Hematopoietic multipotent progenitor cell treated with erythropoietin and hydrocortisone succinate and interleukin-3 and kit ligand, for 8 days (in vitro differentiated cells): ENCODE measurements at places on chromosomes 12 and 14.

- no peak for DNase-seq
Observed at GRCh38 chr14:94970941-94971730, 186.2 kb downstream of the DICER1 start.

GRCh38 chr12:110338754-110339153, 57.7 kb downstream of the ATP2A2 start:
- DNase-seq: peak; percentile 29

GRCh38 chr12:61111218-61111617, 1149.0 kb upstream of the USP15 start:
- no peak for DNase-seq

DNA sequence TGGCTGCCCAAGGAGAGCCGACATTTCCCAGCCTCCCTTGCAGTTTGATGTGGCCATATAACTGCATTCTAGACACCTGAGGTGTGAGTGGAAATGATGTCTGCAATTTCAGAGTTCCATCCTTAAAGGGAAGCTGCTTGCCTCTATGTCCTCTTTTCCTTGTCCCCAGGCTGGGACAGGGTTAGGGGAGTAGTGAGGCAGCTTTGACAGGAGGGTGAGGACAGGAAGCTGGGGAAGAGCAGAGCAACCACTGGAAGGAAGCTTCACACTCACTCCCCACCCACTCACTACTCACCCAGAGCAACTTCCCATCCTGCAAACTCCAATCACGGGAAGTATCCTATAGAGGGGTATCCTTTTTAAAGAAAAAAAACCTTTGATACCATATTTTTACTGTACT, 28.9 kb upstream of the LTA4H start:
- no peak for DNase-seq

- no peak for DNase-seq
Observed at GRCh38 chr12:57576613-57577160, 14.3 kb upstream of the PIP4K2C start.

DNA sequence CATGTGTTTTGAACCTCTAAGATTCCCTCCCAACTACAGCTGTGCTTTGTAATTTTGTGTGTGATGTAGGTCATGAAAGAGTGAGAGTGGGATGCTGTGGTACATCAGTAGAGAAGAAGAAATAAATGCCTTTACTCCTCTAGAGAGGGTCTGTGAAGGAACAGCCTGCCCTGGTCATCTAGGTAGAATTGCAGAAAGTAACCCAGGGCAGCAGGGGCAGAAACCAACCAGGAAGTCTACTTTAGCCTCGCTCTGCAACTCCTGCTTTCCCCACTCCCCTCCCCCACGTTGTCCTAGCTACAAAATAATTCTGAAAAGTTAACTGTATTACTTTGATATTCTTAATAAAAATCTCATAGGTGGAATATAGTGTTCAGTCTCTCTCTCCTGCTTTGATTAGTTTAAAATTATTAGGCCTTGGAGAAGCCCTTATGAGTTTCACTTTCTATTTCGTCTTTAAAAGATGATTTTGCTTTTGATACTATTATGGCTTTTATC, 7.5 kb downstream of the TBK1 start:
- DNase-seq: no peak

- no peak for DNase-seq
Observed at GRCh38 chr12:74563927-74564326, 26.3 kb downstream of the ATXN7L3B start.

- peak; percentile 9 for DNase-seq
Observed at GRCh38 chr14:29536886-29537511, 390.6 kb downstream of the PRKD1 start.

DNA sequence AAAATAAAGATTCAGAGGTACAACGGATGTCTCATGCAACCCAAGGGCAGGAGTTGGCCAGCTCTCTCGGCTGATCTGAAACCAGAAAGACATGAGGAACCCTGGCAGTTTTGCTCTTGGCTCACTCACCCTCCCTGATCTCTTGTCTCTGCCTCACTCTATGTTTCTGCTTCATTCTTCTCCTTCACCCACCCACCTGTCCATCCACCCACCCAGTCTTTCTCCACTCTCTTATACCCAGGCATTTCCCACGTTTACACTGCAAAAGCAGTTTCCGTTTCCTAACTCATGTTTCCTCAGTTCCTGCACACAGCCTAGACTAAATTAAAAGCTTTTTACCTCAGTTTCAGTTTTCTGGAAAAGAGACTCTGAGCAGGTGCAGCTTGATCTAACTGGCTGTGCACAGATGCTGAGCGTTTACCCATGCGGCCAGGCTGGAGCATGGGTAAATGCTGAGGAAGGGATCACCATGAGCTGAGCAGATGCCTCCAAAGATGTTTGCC, 157.6 kb downstream of the PRKCH start:
- DNase-seq: no peak

DNA sequence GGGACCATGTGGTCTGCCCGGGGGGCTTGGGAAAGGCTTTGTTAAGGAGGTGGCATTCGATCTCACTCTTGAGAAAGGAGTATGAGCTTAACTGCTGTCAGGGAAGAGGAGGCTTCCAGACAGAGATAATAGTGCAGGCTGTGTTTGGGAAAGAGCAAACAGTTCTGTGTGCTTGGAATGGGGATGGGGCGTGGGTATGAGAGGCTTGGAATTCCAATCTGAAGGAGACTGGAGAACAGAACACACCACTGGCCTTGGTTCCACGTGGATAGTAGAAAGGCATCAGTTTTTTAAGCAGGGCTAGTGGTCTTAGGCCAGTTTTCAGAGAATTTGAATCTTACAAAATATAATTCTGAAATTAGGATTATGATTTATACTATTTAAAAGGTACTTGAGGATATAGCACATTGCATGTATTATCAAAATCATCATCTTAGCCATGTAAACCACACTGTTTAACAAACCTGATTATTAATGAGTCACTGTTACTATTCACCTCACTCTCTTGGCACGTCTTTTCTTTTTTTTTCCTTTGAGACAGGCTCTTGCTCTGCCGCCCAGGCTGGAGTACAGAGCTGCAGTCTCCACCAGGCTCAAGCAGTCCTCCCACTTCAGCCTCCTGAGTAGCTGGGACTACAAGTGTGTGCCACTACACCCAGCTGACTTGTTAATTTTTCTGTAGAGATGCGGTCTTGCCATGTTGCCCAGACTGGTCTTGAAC, 38.5 kb upstream of the KCNK13 start:
- no peak for DNase-seq

DNA sequence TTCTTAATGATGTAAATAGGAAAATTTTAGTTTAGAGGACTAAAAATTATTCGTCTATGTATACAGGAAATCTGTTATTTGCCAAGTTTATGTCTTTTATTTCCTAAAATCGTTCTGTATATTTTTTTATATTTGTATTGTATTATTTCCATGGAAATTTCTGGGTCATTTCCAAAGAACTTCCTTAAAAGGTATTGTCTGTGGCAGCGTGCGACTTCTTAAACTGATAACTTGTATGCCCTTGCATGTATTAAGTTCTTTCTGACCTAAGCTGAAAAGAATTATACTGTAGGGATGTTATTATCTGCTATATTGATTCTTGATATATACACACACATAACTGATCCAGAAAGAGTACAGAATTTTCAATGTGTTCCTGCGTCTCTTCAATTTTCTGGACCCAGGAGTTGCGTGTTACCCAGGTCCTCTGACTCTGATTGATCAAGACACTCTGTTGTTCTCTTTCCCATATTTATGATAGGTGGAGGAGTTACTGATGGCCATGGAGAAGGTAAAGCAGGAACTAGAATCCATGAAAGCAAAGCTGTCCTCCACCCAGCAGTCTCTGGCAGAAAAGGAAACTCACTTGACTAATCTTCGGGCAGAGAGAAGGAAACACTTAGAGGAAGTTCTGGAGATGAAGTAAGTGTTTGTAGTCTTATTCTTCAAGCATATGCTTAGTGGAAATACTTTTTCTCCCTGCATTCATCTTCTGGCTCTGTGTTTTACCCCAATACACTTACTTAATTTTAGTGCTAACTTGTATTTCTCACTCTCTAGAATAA, 298.5 kb downstream of the ERC1 start:
- no peak for DNase-seq

DNA sequence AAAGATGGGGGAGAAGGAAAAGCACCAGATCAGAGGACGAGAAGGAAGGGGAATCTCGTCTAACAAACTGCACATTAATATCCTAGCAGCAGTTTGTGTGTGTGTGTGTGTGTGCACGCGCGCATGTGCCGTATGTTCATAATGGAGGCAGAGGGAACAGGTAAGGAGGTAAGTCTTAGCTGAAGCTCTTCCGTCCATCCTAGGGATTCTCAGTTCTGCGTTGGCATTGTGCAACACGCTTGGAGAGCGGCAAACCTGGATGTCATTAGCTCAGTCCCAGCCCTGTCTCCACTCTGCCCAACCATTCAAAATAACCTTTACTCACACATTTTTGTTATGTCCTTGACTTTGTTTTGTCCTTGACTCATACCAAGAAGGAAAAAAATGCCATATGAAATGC, 1.6 kb upstream of the C1R start:
- no peak for DNase-seq

GRCh38 chr14:80944861-80945617, 3.5 kb upstream of the CEP128 start:
- DNase-seq: no peak

DNA sequence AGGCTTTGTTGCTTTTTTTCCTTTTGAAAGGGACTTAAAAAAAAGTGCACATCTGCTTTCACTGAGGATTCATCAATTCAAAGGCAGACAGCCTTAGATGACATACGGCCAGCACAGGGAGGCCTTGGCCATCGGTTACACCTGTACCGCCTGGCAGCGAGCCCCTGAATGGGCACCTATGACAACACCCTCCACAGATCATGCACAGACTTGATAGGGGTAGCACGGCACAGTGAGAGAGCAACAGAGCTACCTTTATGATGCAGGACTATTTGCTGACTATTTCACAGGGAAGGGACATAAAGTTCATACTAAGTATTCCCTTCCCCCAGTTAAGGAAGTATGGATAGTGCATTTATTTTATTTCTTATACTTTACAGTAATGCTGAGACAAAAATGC, 137.9 kb upstream of the ARID2 start:
- DNase-seq: no peak

DNA sequence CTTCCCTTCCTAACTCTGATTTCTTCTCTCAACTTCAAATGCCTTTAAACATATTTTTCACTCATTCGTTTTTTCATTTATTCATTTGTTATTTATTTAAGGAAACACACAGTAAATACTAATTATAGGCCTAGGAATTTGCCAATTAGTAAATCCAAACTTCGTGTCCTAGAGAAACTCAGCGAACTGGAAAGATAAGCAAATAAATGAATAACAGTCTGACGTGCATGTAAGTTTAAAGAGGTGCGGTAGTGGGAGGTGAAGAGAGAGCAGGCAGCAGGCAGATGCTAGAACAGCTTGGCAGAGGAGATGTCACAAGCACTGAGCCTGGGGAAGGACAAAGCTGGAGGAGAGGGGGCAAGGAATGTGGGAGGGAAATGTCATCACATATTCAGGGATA, 228.2 kb downstream of the DPY19L2 start:
- DNase-seq: no peak
